A549 treated with CORT108297 at 1 μM for 4 hours (cell line): ENCODE measurements at places on chromosomes 2 and 18. TPM values are rescaled to one million over a fixed set of nuclear protein-coding genes. Genes with fewer than 3 reads are reported as not detected.

Gene CHAC2
- total RNA-seq, result 12.1 to 16.7 TPM (median 13.0 TPM) in 5 replicates

Gene TBC1D8
- 51.4 to 78.5 TPM (median 73.8 TPM) in 5 replicates for total RNA-seq

Gene FAP
- 0.16 TPM in 1 of 5 replicates, not detected in the others for total RNA-seq

Gene DES
- 0.05 to 0.20 TPM (median 0.08 TPM) in 4 of 5 replicates, not detected in the other for total RNA-seq

Gene IL18RAP
- 0.11 TPM in 1 of 5 replicates, not detected in the others for total RNA-seq

Gene RAB17
- total RNA-seq, result 0.13 to 0.28 TPM (median 0.18 TPM) in 4 of 5 replicates, not detected in the other

Gene RFTN2
- 0.01 TPM in 1 of 5 replicates, not detected in the others for total RNA-seq

Gene RAPGEF4
- 0.14 to 0.54 TPM (median 0.20 TPM) in 5 replicates for total RNA-seq

Gene GPR35
- 0.59 to 1.3 TPM (median 0.94 TPM) in 5 replicates for total RNA-seq

Gene WNT10A
- total RNA-seq, result 0.05 to 0.18 TPM (median 0.07 TPM) in 5 replicates

Gene DNAH6
- 0.01 to 0.19 TPM (median 0.12 TPM) in 5 replicates for total RNA-seq

Gene FABP1
- not detected in 5 replicates for total RNA-seq

Gene CTLA4
- not detected in 5 replicates for total RNA-seq

Gene GCA
- 5.4 to 7.0 TPM (median 5.9 TPM) in 5 replicates for total RNA-seq

Gene SLC9A4
- total RNA-seq, result not detected in 5 replicates

Gene CERKL
- total RNA-seq, result 0.18 to 0.41 TPM (median 0.35 TPM) in 5 replicates

Gene ZNF892
- 0.17 to 0.60 TPM (median 0.45 TPM) in 5 replicates for total RNA-seq

Gene TRIM54
- total RNA-seq, result 0.45 to 0.71 TPM (median 0.61 TPM) in 5 replicates

Gene CPO
- 0.09 to 0.15 TPM (median 0.12 TPM) in 3 of 5 replicates, not detected in the others for total RNA-seq

Gene CAPN14
- total RNA-seq, result 0.02 to 0.07 TPM (median 0.03 TPM) in 4 of 5 replicates, not detected in the other

Gene MRO
- total RNA-seq, result 0.05 to 0.10 TPM (median 0.08 TPM) in 5 replicates

Gene PLEKHA3
- 9.2 to 20.1 TPM (median 16.6 TPM) in 5 replicates for total RNA-seq

Gene SCN7A
- total RNA-seq, result 0.01 TPM in 1 of 5 replicates, not detected in the others

Gene CELF4
- total RNA-seq, result 0.06 to 0.10 TPM in 2 of 5 replicates, not detected in the others

Gene DNAH7
- total RNA-seq, result 0.78 to 1.2 TPM (median 0.96 TPM) in 5 replicates

Gene CRYGD
- total RNA-seq, result not detected in 5 replicates

Gene ANKRD30B
- 0.02 to 0.03 TPM (median 0.02 TPM) in 3 of 5 replicates, not detected in the others for total RNA-seq

Gene MOGAT1
- not detected in 5 replicates for total RNA-seq

Gene FBXO36
- 0.89 to 1.4 TPM (median 1.3 TPM) in 5 replicates for total RNA-seq

Gene SERPINB7
- 1.5 to 2.7 TPM (median 2.3 TPM) in 5 replicates for total RNA-seq

Gene KCNE4
- 0.66 to 0.90 TPM (median 0.83 TPM) in 5 replicates for total RNA-seq

Gene LRRC30
- not detected in 5 replicates for total RNA-seq
